ENCODE measurements at places on chromosomes 1 and 21.

GRCh38 chr1:212814537-212815334 lies 23.0 kb downstream of the TATDN3 start:
- peak; percentile 64 for DNase-seq

DNA sequence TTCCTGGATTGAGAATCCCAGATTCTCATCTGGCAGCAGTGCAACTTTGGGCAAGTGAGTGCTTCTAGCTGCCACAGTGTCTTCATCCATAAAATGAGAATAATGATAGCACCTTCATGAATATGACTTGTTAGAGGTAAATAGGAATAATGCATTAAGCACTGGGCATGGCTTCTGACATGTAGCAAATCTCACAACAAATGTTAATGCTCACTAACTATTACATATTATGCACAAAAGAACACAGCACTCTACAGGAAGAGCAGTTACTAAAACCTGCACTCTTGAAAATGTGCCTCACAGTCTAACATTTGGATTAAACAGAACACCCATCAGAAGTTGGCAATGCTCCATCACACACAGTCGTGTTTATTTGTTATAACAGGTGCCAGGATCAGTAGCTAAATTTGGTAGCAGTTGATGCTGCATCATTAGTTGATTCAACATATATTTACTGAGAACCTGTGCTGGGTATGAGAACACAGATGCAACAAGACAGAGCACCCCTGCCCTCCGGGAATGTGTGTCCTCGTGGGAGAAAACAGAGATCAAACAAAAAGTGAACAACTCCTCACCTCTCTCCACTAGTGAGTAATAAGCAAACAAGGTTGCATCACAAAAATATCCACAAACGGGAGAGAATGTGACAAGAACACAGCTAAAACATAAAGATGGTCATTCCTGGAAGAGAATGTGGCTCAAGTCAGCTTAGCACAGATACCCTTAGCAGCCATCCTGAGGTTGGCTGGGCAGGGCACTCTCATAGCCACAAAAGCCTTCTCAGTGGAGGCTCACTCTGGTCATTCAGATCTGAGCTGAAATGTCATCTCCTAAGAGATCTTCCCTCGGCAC lies 26.2 kb upstream of the LBR start:
- DNase-seq, result no peak

- no peak for DNase-seq
These were observed 383.9 kb downstream of the PTBP2 start for GRCh38 chr1:97105531-97105930.

DNA sequence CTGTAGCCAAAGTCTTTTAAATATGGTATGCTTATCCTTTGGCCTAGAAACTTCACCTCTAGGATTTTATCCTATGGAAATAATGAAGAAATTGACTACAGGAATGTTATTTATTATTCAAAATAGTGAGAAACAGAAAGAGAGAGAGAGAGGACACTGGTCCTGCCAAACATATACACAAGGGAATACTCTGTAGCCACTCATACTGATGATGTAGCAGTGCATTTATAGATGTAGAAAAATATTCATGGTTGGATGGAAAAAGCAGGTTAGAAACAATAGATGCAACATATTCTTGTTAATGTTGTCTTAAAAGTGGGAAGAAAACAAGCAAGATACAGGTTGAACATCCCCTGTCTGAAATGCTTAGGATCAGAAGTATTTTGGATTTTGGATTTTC lies 22.2 kb upstream of the EPHB2 start:
- no peak for DNase-seq

DNA sequence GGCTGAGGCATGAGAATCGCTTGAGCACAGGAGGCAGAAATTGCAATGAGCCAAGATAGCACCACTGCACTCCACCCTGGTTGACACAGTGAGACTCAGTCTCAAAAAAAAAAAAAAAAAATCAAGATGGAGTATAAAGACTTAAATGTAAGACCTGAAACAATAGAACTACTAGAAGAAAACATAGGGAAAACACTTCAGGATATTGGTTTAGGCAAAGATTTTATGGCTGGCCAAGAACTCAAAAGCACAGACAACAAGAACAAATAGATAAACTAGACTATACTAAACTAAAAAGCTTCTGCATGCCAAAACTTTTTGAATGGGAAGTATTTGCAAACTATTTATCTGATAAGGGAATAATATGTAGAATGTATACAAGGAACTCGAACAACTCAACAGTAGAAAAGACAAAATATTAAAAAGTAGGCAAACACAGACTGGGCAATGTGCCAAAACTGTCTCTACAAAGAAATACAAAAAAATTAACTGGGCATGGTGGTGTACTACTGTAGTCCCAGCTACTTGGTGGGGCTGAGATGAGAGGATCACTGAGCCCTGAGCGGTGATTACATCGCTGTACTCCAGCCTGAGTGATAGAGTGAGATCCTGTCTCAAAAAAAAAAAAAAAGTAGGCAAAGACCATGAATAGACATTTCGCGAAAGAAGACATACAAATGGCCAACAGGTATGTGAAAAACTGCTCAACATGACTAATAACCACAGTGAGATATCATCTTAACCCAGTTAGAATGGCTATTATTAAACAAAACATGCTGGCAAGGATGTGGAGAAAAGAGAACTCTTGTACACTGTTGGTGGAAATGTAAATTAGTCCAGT lies 25.3 kb downstream of the DTL start:
- DNase-seq, result no peak

DNA sequence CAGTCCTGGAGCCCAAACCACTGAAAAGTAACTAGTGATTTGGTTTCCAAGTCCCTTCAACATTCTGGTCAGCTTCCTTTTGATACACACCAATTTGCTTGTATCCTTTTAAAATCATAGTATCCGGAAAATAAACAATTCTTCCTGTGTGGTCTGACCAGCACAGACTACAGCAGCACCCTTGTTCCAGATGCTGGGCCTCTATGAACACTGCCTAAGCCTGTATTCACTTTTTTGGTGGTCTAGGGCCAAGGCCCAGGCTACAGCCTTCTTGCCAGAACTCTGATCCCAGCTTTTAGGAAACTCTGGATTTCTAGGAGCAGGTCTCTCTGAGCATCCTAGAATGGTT lies 801 bp upstream of the DDAH1 start:
- DNase-seq, result peak; percentile 4

GRCh38 chr1:158188611-158189010 lies 7.9 kb downstream of the CD1D start:
- no peak for DNase-seq

DNA sequence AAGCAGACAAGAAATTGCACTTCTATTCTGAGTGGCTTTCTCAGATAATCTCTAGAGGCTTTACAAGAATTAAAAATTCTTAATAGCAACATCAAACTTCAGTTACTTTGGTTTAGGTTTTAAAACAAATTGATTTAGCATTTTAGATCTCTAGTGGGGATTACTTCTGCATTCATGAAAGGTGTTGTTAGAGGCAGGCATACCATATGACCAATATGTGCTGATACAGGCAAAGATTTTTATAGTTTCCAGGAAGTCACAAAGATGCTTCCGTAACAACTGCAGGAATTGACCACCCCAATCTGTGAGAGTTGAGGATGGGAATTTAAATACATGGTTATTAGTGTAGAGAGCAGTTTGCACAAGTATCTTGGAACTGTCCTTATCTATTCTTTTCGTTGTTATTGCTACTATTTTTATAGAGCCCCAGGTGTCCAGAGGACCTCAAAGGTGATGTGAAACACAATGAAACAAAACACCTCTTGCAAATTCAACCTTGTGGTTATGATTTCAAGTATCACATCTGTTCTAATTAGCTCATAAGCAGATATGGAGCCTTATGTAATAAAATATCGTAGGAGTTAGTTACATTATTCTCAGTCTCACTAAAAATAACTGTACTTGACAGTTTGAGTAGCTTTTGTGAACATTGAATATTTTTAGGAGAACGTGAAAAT lies 512.7 kb upstream of the ADGRL4 start:
- no peak for DNase-seq

DNA sequence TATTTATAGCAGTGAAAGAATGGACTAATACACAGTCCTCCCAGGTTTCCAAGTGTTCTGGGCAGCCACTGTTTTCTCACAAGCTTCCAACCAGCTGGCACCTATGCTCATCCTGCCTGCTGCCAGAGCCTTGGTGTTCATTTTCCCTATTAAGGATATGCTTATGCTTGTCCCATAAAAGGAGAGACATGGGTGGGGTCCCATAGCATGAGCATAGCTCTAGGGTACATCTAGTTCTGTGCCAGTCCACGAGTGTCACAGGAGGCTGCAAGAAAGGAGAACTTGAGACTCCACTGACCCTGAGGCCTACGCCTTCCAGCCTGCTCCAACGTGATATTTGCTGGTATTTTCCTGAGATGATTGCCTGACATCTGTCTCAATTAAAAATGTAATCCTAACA lies 192.4 kb upstream of the PTGFR start:
- no peak for DNase-seq

DNA sequence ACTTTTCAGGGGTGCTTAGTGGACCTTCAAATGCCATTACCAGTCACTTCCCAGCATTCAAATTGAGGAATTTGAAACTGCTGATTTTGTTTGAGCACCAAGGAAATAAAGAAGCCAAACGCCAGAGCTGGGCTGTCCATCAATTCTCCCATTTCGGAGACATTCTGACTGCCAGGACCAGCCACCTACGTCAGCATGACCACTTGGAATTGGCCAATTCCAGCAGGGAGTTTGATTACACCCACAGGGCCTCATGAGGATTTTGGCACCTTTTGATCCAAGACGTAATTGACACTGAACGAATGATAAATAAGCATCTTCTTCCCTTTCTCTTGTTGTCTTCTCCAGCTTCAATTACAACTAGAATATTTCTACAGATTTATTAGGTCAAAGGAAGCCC lies 40.2 kb downstream of the GREM2 start:
- DNase-seq, result no peak

DNA sequence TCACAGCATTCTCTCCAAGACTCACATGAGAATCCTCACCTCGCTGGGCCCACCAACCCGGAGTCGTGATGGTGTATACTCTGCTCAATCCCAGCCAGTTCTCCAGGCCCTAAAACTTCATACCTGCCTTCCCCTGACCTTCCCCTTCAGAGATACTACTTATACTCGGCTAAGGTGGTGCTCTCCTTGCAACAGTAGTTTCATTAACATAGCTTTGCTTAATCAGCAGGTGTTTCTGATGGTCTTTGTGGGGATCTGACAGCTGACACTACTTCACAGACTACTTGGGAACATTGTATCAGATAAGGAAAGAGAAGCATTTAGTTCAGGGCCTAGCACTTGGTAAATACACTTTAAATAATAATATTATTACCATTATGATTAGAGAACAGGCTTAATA lies 301.5 kb upstream of the DAB1 start:
- DNase-seq, result no peak

DNA sequence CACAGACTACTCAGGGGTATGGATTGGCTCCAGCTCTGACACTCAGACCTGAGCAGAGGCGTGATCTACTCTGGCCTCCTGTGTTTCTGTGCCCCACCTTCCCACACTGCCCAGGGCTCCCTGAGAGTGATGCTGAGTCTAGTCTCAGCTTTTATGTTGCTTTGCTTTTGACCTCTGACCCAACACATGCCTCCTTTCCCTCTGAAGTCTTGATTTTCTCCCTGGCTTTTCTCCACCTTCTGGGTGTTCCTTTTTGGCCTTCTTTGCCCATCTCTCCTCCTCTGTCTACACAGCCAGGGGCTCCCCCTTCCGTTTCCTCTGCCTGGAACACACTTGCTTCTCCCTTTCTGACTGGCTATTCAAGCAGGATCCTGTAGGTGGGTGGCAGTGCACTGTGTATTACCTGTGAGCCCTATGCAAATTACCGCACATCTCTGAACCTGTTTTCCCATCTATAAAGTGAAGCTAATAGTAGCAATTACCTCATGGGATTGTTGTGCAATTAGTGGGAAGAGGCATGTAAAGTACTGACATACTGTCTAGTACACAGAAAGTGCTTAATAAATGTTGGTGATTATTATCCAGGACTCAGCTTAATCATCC lies 13.7 kb upstream of the MEX3A start:
- DNase-seq, result no peak

GRCh38 chr1:75712306-75712705 lies 12.2 kb upstream of the ACADM start:
- DNase-seq, result no peak

DNA sequence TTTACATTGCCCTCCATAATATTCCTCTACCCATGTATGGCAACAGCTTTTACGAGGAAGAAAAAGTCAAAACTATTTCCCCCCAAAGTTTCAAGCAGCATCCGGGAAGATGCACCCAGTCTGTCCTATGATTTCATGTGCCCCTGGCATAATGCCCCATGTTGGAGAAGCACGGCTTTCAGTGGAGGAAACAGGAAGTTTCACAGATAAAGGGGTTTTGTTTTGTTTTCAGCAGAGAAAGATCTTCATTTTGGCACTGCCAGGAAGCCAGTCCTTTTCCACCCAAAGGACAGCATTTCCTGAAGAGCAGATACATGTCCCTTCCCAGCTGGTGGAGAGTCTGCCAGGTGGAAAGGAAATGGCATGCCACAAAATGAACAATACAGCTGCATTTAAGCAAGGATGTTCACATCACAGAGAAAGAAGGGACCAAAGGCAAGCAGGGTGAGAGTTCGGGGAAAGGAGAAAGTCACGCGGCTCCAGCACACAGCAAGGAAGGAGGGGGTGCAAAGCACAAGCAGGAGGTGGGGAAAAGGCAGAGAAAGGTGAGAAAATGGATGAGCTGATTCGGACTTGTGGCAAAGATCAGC lies 95.3 kb upstream of the HIVEP3 start:
- DNase-seq, result peak; percentile 62

GRCh38 chr1:66733348-66734017 lies 18.8 kb upstream of the DYNLT5 start:
- DNase-seq, result peak; percentile 38

DNA sequence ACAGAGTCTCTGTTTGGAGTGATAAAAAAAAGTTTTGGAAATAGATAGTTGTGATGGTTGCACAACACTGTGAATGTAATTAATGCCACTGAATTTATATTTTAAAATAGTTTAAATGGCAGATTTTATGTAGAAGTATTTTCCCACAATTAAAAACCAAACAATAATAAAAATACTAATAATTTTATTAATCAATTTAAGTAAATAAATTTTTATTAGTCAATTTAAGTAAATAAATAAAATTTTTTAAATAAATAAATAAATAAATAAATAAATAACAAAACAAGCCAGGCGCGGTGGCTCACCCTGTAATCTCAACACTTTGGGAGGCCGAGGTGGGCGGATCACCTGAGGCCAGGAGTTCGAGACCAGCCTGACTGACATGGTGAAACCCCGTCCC lies 4.9 kb upstream of the KDF1 start:
- DNase-seq, result no peak

- no peak for DNase-seq
These were observed 49.8 kb downstream of the PGBD5 start for GRCh38 chr1:230376296-230376695.

- peak; percentile 87 for DNase-seq
These were observed 25.9 kb downstream of the KIRREL1 start for GRCh38 chr1:158019171-158019868.

DNA sequence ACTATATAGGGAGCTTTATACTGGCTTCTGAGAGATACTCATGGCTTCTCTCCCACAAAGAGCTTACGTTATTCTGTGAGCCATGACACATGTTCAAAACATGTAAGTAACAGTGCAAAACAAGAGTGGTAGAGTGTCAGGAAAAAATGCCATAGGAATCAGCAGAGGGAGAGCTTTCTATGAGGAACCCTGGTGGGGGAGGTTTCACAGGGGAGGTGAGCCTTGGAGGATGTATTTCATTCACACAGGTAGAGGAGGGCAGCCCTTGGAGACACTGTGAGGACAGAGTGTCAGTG lies 72.7 kb upstream of the LYST start:
- no peak for DNase-seq

- DNase-seq, result no peak
These were observed 83.5 kb upstream of the BCAR3 start for GRCh38 chr1:93765099-93765498.
